ENCODE measurements at places on chromosomes 16 and 17.
A peak's percentile ranks its signal among the peaks of the same experiment; 100 is the strongest.

GRCh38 chr17:11925262-11926021 is 71.8 kb downstream of the ZNF18 start:
- no peak for DNase-seq

DNA sequence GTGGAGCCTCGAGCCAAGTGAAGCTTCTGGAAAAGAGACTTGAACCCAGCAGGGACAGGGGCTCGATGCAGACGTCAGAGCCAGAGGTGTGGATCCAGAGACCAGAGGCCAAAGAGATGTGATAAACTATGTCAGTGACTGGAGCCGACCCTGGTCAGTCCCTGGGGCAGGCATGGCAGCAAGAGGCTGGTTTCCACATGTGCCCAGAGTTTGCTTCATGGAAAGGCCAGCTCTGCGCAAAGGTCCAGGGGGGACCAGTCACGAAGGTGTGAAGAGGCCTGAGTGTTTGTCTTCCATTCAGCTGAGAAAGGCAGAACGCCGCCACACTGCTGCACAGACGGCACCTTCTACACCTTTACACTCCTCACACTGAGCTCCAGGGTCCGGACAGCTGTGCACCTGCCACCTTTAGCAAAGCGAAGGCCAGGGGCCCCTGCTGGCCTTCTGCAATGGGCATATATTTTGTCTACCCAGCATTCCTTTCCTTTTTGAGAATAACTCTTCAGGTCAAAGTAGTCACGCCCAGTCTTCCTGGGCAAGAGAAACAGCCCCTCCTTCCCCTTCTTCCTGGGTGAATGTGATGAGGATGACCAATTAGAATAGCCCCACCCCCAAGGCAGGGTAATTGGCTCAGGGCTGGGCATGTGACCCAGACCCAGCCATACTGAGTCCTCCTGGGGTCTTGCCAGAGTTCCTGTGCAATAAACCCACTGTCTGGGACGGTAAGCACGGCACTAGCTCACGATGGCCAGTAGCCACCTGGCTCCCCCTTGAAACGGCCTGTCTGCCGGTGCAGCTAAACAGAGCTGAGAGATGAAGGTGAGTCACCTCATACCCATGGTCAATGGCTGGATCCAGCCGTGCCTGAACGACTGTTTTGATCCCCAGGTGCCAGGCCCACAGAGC is 2.3 kb upstream of the RPH3AL start:
- no peak for DNase-seq

- no peak for DNase-seq
Observed at GRCh38 chr16:14109077-14109775, 38.1 kb downstream of the MRTFB start.

DNA sequence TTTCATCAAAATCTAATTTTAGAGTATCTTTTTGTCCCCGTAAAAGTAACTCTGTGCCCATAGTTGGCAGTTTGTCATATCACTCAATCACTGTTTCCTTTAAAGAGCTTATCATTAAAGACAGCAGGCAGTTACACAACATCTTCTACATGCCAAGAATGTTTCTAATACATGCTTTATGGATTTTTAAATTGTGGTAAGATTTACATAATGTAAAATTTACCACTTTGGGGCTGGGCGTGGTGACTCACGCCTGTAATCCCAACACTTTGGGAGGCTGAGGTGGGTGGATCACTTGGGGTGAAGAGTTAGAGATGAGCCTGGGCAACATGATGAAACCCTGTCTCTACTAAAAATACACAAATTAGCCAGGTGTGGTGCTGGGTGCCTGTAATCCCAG is 687.2 kb downstream of the WWOX start:
- DNase-seq: no peak

GRCh38 chr17:72092710-72093322 is 28.0 kb upstream of the SOX9 start:
- DNase-seq: no peak

DNA sequence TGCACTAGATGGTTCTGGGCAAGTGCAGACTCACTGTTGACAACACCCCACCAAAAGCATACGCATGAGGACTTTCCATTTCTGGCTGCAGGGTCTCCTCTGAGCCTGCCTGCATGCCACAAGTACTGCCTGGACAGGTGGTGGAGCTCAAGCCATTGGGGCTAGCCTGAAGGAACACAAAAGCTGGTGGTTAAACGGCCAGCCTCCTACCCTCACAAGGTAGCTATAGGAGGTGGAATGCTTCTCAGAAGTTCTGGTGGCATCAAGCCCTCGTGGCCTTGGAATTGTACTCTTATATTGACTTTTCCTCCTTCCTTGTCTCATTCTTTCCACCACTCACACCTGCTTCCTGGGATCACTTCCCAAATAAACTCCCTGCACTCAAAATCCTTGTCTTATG is 56.6 kb upstream of the BCAR1 start:
- no peak for DNase-seq

- DNase-seq: no peak
Observed at GRCh38 chr16:85276721-85277120, 164.4 kb upstream of the CIBAR2 start.

DNA sequence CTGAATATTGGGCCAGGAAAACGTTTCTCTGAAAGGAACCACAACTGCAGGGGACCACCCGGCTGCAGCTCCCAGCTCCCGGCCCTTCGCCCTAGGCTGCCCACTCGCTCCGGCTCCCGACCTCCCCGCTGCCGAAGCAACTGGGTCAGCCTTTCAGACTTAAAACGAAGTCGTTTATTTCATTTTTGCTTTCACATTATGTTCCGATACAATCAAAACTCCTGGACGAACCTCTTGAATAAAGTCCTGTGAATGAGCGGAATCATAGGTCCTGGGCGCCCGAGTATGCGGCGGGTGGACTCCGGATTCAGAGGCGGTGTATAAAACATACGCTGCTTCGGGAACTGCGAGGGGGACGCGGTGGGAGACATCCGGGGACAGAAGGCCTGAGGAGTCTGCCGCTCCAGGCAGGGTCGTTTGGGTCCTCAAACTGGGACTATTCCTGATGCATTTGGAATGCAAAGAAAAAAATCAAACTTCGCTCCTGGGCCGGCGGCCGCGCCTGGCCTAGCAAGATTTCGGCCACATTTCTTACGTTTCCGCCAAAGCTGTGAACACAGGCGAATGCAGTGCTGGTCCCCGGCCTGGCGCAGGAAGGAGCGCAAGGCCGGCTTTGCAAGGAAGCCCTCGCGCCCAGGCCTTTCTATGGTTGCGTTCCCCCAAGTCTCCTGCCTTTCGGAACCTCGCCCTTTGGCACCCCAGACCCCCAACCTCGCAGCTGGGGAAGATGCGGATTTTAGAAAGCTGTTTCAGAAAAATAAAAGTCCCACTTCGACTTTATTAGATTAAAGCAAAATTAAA is 3.7 kb downstream of the CBLN1 start:
- no peak for DNase-seq

DNA sequence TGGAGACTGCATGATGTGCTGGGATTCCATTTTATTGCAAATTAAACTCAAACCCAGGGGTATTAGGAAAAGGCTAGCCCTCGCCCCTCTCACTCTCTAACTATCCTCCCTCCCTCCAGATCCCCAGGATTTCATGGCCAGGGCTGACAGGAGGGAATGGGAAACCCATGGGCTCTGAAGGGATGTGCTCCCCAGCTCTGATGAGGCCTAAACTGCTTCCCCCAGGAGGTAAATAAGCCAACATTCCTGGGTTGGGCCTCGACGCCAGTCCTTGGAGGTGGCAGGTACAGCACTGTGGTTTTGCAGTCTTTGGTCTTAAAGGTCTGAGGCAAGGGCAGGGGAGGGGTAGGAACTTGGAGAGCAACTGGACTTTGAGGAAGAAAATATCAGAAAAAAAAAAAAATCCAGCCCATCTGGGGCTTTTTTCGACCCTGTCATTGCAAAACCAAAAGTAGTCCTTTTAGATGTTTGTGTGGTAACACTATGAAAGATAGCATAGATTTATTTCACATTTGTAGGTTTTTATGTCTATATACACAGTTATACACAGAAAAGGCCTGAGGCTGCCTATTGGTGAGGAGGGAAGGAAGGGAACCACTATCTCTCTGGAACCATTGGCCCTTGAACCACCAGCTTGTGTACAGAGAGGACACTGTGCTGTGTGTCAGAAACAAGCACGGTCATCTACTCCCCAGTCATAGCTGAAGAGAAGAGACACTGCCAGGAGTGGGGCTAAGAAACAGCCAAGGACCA is 12.0 kb downstream of the C17orf113 start:
- no peak for DNase-seq

- peak; percentile 68 for DNase-seq
Observed at GRCh38 chr16:90019543-90020259, 445 bp upstream of the DBNDD1 start.

GRCh38 chr17:64273006-64273405 is 9.9 kb upstream of the TEX2 start:
- DNase-seq: no peak

- DNase-seq: no peak
Observed at GRCh38 chr17:67449845-67450755, 73.0 kb downstream of the PITPNC1 start.

DNA sequence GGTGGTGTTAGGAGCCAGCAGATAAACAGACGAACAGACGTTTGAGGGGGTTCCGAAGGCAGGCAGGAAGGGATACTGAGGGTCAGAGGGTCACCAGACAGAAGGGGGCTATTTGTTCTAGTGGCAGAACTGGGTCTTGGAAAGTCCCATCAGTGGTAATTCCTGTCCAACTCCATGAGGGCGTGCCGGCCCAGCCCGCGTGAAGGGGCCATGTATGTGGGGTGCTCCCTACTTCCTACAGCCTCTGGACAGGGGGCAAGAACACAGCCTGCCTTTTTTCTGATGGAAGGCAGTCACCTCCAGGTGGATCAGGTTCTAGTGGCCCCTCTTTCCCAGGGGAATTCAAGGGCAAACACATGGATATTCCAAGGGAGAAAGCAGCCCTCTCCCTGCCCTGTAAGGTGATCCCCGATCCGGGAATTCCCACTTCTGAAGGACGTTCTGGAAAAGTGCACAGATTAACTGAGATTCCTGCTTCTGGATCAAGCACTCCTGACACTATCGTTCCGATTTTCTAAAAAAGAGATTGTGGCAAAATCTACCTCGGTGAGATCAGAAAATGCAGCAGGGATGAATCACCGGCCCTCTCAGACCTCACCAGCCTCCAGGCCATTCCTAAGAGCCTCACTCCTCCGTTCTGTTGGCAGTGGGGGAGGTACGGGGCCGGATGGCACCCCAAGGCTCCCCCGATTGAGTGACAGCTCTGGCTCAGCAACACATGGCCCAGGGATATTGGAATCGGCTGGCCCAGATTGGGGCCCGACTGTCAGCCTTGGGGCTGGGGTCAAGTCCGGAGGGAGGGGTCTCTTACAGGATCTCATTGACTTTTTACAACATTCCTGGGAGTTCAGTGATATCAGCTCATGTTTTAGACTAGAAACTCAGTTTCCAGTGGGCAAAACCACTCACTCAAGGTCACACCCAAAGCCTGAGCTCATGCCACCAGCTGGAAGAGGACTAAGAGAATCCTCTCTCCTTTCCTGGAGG is 12.4 kb downstream of the STX1B start:
- DNase-seq: no peak

DNA sequence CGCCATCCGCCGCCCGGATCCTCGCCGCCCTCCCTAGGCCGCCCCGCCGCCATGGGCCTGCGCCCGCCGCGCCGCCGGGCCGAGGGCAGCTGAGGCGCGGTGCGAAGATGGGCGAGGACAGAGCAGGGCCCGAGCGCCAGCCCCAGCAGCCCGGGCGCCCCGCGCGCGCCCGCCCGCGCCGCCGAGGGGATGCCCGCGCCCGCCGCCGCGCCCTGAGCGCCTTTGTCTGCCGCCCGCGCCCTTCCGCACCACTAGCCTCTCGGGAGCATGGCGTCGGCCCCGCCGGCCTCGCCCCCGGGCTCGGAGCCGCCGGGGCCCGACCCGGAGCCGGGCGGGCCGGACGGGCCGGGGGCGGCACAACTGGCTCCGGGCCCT is 278 bp downstream of the RAB11FIP3 start:
- no peak for DNase-seq

DNA sequence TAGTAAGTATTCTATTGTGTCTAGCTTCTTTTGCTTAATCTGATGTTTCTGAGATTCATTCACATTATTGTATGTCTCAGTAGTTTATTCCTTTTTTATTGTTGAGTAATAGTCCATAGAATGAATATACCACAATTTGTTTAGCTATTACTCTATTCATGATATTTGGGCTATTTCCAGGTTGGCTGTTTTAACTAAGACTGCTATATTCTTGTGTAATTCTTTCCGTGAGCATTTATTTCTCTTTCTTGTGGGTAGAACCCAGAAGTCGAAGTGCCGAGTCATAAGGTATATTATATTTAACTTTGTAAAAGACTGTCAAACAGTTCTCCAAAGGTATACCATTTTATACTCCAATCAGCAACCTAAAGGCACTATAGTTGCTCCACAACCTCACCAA is 160.8 kb downstream of the ANKFN1 start:
- DNase-seq: no peak

Measured in Karpas-422 (cell line).